ENCODE measurements at places on chromosomes 2 and 18.

GRCh38 chr2:60976256-60976850, 41.2 kb upstream of the PEX13 start:
- DNase-seq: no peak

- no peak for DNase-seq
These were observed 138.9 kb downstream of the PXDN start for GRCh38 chr2:1605102-1606045.

GRCh38 chr18:7730682-7731081, 163.6 kb downstream of the PTPRM start:
- DNase-seq: no peak

DNA sequence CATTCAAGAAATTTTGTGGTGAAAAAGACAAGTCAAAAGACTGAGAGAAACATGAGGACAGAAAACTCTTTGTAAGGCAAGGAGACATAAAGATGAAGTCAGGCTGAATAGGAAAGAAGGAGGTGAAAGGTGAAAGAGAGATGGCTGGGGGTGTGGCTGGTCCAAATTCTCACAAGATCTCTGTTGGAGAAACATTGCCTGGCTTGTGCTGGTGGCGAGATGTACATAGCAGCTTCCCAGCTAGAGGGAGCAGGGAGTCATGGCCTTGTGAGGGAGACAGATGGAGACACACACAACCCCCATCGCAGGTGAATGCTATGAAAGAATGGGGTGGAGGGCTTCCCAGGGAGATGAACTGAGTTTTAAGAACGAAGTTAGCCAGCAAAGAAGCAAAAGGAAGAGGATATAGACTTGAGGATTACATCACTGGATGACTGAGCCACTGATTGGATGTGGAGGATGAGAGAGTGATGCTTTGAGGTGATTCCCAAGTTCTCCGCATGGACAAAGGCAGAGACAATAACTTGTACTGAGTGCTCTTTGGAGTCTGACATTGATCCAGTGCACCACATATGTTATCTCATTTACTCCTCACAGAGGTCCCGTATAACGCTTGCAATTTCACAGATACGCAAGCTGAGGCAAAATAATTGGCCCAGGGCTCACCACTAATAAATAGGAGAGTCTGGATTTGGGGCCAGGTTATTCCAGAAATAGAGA, 3.7 kb upstream of the EMX1 start:
- DNase-seq: no peak

DNA sequence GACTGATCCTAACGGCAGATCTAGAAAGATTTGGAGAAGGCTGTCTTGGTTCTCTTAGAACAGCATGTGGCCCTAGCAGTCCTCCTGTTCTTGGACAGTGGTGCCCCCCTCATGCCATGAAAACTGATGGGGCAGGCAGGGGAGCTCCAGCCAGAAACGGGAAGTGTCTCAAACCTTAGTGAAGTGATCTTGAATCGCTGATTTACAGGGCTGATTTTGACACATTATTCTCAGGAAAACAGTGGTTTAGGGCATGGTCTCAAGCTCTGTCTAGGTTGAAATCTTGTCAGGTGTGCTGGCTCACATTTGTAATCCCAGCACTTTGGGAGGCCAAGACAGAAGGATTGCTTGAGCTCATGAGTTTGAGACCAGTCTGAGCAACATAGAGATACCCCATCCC, 37.8 kb downstream of the SRSF7 start:
- DNase-seq: no peak

DNA sequence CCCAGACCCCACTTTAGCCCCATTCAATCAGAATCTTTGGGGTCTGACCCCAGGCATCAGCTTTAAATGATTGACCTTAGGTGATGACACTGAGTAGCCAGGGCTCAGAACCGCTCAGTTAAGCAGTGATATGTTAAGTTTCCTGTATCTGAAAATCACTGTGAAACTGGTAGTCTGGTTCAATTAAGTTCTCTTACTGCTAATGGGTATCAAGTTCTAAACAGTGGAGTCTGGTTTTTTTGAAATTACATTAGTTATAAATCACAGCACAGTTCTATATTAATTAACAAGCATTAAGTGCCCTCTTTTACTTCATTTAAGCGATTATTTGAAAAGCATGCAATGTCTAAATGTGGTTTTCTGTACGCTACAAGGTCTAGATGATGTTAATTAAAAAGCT, 117.9 kb downstream of the HAUS1 start:
- DNase-seq: no peak

DNA sequence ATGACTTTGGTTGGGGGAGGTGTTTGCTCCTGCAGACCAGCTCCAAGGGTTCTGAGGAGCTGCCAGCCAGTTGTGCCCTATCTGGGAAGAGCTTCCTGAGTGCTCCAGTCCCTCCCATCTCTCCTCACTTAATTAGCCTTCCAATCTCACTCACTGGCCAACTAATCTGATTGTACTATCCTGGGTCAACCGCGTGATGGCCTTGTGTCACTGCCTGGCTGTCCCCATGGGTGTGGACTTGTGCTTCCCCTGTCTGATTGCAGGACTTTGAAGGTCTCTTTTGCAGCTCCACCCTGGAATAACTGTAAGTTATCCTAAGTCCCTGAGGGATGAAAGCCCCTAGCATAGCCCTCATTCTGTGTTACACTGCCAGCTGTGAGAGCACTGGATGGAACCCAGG, 65.0 kb downstream of the SLC4A5 start:
- no peak for DNase-seq

DNA sequence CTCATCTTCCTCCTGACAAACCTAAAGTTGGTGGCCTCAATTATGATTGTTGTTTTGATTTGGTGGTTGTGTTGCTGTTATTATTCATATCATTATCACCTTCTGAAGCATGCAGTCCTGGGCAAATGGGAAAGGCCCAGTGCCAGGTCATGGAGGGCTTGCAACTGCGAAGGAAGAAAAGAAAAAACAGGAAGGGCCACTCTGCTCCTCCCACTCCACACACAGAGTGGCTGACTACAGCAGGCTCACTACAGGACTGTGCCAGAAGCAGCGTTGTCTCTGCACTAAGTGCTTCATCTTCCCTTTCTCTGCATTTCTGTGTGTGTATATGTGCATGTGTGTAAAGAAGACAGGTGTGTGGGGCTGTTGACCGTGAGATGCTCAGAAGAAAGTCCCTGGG, 231.9 kb downstream of the ANKRD30B start:
- no peak for DNase-seq

DNA sequence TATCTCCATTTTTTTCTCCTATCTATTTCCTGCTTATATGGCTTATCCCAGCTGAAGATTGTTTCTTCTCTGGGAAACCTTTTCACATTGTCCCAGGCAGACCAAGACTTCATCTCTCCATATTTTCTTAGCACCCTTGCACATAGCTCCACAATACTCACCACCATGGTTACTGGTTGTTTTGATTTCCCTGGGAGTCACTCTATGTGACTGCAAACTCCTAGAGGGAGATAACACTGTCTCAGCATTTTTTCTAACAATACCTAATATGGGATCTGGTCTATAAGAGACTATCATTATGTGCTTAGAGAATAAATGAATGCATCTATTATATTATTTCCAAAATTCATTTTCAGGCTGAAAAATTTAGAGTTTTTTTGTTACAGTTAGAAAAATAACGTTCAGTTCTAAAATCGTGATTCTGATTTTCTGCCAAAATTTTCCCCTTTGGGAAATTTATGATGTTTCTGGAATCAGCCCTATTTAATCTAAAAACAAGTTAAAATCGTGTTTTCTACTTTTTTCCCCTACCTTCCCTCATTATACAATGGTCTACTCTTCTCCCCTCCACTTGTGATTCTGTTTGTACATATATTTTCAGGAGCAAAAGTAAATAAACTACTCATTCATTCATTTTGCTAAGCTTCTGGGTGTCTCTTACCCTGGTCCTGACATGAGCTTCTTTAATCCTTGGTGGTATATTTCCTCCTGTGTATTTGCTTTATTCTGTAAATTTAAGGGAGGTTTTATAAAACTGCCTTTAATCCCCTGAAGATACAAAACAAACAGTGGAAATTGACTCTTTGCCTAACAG, 95.4 kb downstream of the HNMT start:
- DNase-seq: no peak

DNA sequence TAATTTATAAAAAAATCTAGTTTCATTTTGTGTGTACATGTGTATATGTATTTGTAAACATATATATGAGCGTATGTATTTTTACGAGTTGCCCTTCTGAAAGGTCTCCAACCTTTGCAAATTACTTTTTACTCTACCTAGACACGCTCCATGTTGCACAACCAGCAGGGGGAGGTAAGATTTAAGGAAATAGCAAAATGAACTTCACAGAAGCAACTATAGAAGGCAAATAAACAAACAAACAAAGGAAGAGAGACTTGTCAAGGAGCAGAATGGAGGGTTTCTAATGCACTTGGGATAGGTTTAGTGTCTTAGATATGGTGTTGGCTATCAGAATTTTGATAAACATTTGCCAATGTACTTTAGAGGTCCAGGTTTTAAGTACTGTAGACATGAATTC, 820.5 kb upstream of the POU3F3 start:
- no peak for DNase-seq

DNA sequence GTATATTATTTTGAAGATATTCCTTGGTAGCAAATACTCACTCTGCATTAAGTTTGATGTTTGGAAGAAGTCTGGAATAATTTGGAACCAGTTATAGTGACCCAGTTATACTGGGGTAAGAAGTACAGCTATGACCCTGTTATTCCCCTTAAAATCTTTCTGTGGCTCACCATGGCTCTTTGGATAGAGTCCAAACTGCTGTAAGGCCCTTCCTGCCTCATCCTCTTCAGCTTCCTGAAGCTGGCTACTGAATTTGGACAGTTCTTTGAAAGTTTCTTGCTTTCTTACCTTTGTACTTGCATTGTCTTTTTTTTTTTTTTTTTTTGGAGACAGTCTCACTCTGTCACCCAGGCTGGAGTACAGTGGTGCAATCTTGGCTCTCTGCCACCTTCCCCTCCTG, 85.6 kb downstream of the ABI2 start:
- DNase-seq: no peak

- DNase-seq: no peak
These were observed 116.9 kb downstream of the SMAD7 start for GRCh38 chr18:48833701-48834412.
